ENCODE measurements at places on chromosomes 4 and X. TPM values are rescaled to one million over a fixed set of nuclear protein-coding genes. Genes with fewer than 3 reads are reported as not detected.

USP17L29 gene
- total RNA-seq, result not detected

PABPC4L gene
- not detected for total RNA-seq

HSFX3 gene
- total RNA-seq, result not detected

LRP2BP gene
- total RNA-seq, result 0.63 TPM

SH3D19 gene
- not detected for total RNA-seq

RBBP7 gene
- total RNA-seq, result 126 TPM

IBSP gene
- total RNA-seq, result not detected

ASB5 gene
- not detected for total RNA-seq

ATP2B3 gene
- 0.05 TPM for total RNA-seq

PAGE3 gene
- not detected for total RNA-seq

Measured in activated naive CD4-positive, alpha-beta T cell treated with anti-CD3 and anti-CD28 coated beads, Interleukin-2, amount 10 ng/mL, durations not matched to agents 5 hours and 36 hours (primary cell).